Adrenal gland (tissue), 19 donors: ENCODE measurements at places on chromosomes 16 and 17.

DNA sequence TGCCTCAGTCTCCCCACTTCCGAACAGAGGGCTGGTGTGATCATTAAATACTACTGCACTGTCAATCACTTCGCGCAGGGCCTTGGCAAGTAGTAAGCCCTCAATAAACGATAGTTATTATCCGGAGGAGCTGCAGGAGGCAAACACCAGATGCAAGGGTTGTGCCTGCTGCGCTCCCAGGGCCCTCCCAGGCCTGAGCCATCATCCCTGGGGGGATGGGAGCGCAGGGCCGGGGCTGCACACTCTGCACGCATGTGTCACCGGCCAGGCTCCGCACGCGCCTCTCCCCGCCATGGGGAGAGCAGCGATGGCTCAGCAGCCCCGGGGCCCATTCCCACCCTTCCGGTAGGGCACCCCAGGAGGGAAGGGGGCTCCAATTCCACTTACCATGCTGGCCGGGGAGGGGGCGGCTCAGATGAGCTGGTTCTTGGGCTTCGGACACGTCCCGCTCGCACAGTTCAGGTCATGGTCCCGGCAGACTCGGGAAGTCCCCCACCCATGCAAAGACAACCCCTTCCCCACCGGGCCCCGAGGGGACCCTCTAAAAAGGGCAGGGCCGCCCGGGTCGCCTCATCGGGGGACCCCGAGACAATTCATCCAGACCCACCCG, 681 bp downstream of the XPO6 start:
- peak; percentile 86 for DNase-seq

DNA sequence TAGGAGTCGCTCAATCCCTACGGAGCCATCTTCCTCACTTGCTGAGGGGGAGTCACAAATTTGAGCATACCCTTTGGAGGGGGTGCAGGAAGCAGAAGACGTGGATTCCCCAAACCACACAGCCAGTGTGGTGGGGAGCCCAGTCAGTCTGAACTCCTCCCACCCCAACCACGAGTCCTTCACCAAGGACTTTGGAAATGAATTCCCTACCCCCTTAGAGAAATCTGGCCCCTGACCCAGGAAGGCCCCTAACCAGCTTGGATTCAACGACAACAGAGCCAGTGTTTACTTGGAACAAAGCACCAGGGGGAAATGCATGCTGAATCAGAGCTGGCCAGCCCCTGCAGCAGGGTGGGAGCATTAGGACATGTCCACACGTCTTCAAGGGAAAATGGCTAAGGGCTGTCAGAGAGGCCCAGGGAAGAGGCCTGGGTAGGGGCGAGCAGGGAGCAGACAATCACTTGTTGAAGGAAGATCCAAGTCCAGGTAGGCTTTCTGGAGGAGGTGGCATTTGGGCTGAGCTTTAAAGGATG, 5.5 kb upstream of the TMEM92 start:
- no peak for DNase-seq

DNA sequence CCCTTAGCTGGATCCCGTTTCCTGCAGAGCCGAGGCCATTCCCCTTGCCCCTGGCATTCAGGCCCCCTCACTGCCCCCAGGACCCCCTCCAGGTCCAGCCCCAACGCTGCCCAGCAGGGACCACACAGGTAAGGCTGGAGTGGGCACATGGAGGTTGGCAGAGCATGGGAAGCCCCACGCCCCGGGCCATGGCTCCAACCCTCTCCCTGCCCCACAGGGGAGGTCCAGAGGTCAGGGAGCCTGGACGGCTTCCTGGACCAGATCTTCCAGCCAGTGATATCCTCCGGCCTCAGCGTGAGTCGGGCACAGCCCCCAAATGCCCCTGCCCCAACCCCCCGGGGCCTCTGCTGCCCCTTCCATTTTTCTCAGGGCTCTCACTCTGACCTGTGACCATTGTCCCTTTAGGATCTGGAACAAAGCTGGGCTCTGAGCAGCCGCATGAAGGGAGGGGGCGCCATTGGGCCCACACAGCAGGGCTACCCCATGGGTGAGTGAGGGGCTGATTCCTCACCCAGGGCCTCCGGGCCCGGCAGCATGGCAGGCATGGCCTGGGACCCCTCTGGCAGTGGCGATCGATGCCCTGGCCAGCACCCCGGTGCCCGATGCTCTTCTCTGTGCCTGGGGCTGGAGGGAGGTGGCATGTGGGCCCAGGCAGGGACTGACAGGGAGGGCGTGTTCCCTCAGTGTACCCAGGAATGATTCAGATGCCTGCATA, 18.5 kb upstream of the SMIM5 start:
- DNase-seq, result no peak

- DNase-seq, result peak; percentile 37
Observed at GRCh38 chr17:48841395-48841831, 10.6 kb downstream of the CALCOCO2 start.

- peak; percentile 39 for DNase-seq
Observed at GRCh38 chr17:30379303-30379902, 676 bp downstream of the CPD start.

GRCh38 chr17:5558815-5559785, 25.2 kb downstream of the NLRP1 start:
- DNase-seq, result no peak

DNA sequence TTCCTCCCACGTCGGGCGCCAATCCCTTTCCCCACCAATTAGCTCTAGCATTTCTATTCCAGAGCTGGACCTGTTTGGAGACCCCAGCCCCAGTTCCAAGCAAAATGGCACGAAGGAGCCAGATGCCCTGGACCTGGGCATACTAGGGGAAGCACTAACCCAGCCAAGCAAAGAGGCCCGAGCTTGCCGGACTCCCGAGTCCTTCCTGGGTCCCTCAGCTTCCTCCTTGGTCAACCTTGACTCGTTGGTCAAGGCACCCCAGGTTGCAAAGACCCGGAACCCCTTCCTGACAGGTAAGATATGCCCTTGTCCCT, 5.6 kb upstream of the SPATA20 start:
- no peak for DNase-seq

- DNase-seq, result no peak
Observed at GRCh38 chr17:76546556-76547182, 6.8 kb downstream of the PRCD start.

DNA sequence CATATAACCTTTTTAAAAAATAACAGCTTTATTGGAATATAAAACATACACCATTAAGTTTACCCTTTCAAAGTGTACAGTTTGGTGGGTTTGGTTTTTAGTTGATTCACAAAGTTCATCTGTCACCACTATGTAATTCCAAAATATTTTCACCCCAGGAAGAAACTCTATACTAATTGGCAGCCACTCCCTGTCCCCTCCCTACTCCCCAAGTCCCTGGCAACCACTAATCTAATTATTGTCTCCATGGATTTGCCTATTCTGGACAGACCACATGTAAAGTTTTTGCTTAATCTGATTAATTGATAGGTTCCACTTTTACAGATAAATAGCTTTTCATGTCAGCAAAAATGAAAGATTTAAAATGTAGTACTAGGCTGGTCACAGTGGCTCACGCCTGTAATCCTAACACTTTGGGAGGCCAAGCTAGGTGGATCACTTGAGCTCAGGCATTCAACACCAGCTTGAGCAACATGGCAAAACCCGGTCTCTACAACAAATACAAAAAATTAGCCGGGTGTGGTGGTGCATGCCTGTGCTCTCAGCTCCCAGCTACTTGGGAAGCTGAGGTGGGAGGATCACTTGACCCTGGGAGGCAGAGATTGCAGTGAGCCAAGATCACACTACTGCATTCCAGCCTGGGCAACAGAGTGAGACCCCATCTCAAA, 25.0 kb upstream of the MAPK3 start:
- DNase-seq, result no peak

DNA sequence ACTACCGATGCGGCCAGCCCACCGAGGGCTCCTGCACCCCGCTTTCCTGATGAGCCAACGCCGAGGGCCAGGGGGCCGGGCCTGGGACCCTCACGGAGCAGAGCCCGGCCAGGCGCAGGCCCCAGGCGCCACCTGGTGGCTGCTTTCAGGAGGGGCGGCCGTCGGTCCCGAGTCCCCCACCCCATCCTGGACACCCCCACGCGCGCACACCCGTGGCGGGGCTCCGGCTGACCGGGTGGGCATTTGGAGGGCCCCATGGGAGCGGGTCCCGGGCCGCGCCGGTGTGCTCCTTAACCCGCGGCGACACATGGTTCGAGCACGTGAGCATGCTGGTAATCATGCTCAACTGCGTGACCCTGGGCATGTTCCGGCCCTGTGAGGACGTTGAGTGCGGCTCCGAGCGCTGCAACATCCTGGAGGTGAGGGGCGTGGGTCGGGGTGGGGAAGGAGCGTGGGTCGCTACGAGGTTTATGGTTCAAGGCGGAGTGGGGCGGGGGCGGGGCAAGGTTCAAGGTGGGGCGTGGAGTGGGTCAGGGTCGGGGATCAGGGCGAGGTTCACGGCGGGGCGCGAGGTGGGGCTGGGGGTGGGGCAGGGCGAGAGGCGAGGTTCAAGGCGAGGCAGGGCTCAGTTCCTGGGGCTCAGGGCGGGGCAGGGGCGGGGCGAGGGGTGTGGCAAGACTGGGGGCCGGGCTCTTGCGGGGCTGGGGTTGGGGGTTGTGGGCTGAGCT, 30.2 kb downstream of the TPSG1 start:
- peak; percentile 85 for DNase-seq

DNA sequence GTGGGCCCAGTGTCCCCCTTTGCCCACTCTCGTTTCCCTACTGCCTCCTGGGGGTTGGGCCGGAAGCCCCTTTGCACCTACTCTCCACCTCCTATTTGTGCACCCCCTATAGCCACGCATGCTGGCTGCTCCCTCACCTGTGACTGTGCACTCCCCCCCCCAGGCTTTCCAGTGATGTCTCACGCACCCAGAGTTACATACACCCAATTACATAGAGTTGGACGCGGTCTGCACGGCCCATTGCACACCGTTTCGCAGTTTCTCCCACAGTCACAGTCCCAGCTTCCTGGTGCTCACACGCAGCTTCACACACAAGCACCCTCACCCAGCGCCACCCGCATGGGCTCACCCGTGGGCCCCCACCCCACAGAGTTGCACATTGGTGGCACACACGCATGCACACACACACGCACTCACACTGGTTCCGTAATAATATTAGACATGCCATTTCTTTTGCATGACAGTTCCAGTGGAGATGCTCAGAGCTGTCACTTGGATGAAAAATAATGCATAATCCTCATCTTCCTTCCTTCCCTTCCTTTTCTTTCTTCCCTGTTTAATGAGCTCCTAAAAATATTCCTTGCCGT, 21.5 kb upstream of the C1QL1 start:
- no peak for DNase-seq

- no peak for DNase-seq
Observed at GRCh38 chr17:38709864-38710603, 5.0 kb downstream of the MLLT6 start.

GRCh38 chr16:49127103-49127502, 154.5 kb downstream of the CBLN1 start:
- no peak for DNase-seq

GRCh38 chr17:58279016-58279711, 1.6 kb downstream of the MPO start:
- peak; percentile 35 for DNase-seq

DNA sequence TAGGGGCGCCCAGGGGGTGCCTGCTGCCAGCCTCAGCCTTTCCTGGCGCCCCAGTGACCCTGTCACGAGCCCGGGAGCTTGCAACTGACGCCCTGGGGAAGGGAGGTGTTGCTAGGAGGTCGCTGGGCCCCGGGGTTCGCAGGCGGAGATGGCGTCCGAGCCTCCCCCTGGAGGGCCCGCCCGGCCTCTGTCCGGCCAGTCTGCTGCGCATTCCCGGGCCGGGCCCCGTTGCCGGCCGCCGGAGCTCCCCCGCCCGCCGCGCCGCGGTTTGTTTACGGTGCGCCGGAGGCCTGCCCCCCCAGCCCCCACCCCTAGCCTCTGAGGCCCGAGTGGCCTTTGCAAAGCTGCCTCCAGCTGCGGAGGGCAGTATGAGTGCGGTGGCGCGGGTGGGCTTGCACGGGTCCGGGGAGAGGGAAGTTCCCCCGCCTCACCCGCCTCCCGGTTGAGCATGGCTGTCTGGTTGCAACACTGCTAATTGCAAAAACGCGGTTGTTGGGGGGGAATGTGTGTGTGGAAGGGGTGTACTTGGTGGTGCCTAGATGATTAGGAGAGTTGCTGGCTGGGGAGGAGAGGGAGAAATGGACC, 514 bp downstream of the THRA start:
- DNase-seq, result no peak

DNA sequence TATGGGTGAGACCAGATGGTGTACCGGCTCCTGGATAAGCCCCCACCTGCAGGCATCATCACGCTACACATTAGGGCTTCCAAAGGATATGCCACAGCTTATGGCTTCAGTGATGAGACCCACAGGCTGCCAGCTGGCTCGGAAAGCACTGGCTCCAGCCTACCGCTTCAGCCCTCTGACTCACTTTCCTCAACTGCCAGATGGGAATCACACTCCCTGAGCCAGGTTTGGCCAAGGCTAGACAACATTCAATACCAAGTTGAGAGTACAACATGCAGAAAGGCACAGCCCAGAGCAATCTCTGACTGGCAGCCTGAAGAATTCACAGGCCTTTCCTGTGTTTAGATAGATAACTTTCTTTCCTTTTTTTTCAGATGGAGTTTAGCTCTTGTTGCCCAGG, 10.3 kb downstream of the CENPV start:
- peak; percentile 83 for DNase-seq

DNA sequence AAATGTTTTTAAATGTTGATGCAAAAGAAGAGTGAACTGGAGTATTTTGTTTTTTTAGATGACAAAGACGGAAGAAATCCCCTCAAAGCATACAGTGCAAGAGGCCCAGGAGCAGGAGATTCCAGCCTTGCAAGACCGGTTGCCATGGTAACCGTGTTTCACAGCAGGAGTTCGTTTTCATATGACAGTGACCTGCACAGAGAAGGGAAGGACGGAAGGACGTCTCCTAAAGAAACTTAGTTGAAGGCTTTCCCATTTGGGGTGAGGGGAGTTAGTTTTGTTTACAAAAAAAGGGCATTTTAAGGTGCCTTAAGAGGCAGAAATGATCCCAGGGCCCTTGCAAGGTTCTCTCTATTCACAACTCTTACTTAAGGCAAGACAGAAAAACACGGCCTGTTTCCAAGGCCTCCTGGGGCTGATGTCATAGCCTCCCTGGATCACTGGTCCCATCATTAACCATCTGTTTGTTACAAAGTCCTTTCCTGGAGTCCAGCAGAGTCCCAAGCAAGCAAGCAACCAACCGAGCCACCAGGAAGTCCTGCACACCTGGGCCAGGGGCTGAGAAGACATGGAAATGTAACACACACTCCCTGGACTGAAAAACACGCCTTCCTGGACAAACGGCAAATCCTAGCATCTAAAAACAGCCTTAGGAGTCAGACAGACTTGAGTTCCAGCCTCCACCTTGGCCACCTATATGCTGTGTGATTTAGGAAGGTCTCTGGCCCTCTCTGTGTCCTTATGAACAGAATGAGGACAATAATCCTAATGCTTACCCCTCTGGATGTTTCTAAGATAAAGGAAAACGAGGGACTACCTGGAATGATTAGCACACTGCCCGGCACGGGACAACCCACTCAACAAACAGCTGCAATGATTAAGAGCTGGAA, 30.3 kb upstream of the RPH3AL start:
- peak; percentile 69 for DNase-seq

- DNase-seq, result no peak
Observed at GRCh38 chr17:82832411-82832810, 7.4 kb downstream of the ZNF750 start.

GRCh38 chr17:43679911-43680310, 18.2 kb upstream of the MEOX1 start:
- peak; percentile 87 for DNase-seq

GRCh38 chr17:50632637-50633036, 2.0 kb upstream of the ABCC3 start:
- DNase-seq, result no peak

- DNase-seq, result no peak
Observed at GRCh38 chr16:9113707-9114106, 22.3 kb downstream of the HAPSTR1 start.
